ENCODE measurements at places on chromosomes 3 and 15. TPM values are rescaled to one million over a fixed set of nuclear protein-coding genes. Genes with fewer than 3 reads are reported as not detected.
A peak's percentile ranks its signal among the peaks of the same experiment; 100 is the strongest.

DNA sequence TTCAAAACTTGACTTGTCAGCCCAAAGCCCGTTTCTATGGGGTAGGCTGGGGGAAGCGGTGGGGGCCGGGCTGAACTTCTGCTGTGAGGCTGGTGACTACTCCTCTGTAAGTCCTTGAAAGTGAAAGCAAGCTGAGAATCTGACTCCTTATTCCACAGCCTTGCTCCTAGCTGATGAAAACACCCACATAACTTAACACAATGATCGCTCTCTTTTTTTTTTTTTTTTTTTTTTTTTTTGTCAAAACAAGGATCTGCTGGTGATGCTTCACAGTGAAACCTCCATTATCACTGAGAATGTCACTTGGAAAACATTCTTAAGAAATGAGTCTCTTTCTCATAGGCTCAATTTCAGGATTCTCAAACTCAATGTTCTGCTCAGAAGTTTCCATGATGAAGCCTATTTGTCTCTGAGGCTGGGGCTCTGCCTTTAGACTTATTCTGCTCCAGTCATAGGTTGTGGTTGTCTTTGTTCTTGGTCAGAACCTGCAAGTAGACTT lies 31.4 kb upstream of the TKT start:
- peak; percentile 22 for DNase-seq
- H3K36me3 ChIP-seq: peaks cover 8% of the 10 kb centered on the region
- H3K4me1 ChIP-seq: peaks cover 9% of the 10 kb centered on the region
- no peaks in the 10 kb centered on the region for H3K27me3 ChIP-seq
- H3K4me3 ChIP-seq: no peak overlapping the region

GRCh38 chr15:48592221-48592731 lies 53.2 kb downstream of the FBN1 start:
- H3K4me3 ChIP-seq: no peak overlapping the region
- H3K27me3 ChIP-seq: no peaks in the 10 kb centered on the region
- peak overlapping the region; percentile 89 for H3K27ac ChIP-seq
- H3K36me3 ChIP-seq: peaks cover 34% of the 10 kb centered on the region

DNA sequence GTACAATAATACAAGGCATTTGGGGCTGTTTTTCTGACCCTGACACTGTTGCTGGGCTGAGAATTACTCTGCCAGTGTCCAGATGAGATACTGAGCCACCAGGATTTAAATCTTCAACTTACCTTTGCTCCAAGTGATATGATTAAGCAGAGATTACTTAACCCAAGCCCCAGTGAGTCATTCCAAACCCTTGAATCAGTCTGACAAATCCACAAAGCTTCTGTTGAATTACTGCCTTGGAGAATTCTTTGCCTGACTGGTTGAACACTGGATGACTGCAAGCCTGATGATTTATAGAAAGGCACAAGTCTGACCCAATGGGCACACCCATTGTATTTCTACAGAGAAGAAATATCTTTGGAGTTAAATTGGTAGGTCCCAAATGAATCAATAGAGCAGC lies 88.2 kb upstream of the TSC22D2 start:
- H3K4me1 ChIP-seq: peaks cover 20% of the 10 kb centered on the region
- no peak overlapping the region for H3K4me3 ChIP-seq
- H3K27ac ChIP-seq: peak overlapping the region; percentile 39
- no peaks in the 10 kb centered on the region for H3K27me3 ChIP-seq

DNA sequence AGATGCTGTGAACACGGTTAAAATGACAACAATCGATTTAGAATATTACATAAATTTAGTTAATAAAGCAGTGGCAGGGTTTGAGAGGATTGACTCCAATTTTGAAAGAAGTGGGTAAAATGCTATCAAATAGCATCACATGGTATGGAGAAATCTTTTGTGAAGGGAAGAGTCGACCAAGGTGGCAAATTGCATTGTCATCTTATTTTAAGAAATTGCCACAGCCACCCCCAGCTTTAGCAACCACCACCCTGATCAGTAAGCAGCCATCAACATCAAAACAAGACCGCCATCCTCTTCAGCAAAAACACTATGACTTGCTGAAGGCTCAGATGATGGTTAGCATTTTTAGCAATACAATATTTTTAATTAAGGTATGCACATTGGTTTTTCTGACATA lies 5.7 kb upstream of the CCR5 start:
- peaks cover 3% of the 10 kb centered on the region for H3K4me1 ChIP-seq
- H3K27me3 ChIP-seq: peaks cover 46% of the 10 kb centered on the region
- no peak overlapping the region for H3K27ac ChIP-seq
- DNase-seq: no peak
- no peaks in the 10 kb centered on the region for H3K36me3 ChIP-seq

GRCh38 chr3:120302361-120302760 lies 17.3 kb upstream of the GPR156 start:
- H3K4me3 ChIP-seq: no peak overlapping the region
- H3K36me3 ChIP-seq: no peaks in the 10 kb centered on the region
- H3K4me1 ChIP-seq: peaks cover 3% of the 10 kb centered on the region
- H3K27ac ChIP-seq: no peak overlapping the region
- no peaks in the 10 kb centered on the region for H3K27me3 ChIP-seq
- DNase-seq: no peak

GRCh38 chr15:65292938-65293518 lies 2.8 kb upstream of the RNU5A-1 start:
- no peak for DNase-seq
- no peak overlapping the region for H3K27ac ChIP-seq
- H3K4me3 ChIP-seq: no peak overlapping the region
- H3K27me3 ChIP-seq: no peaks in the 10 kb centered on the region
- H3K4me1 ChIP-seq: peaks cover 18% of the 10 kb centered on the region

DNA sequence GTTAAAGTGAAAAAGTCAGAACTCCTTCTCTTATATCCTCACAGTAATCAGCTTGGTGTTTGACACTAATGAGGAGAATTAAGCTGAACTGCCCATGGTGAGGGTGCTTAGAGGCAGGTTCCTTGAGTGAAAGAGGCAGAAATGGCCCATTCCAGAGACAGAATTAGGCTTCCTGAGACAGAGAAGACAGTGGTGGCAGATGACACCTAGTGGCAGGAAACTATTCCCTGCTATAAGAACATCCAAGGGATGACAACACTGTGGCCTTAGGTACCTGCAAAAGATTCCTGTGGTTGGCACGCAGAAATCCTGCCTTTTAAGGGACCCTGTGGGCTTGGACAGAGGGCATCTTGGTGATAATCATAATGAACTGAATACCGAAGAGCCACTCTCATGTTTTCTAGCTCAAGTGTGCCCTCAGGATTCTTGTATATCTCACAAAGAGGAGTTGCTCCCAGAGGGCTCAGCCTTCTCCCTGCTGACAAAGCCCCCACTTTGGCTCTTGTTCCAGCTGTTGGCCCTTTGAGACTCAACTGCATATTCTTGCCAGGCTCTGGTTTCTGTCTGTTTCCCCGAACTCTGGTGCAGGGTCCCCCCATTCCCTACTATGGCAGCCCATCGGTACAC lies 56.0 kb downstream of the KBTBD12 start:
- H3K4me3 ChIP-seq: no peak overlapping the region
- H3K4me1 ChIP-seq: no peaks in the 10 kb centered on the region
- no peak for DNase-seq
- H3K36me3 ChIP-seq: no peaks in the 10 kb centered on the region
- peaks cover 6% of the 10 kb centered on the region for H3K27me3 ChIP-seq
- H3K27ac ChIP-seq: no peak overlapping the region

- peaks cover 29% of the 10 kb centered on the region for H3K4me1 ChIP-seq
- H3K36me3 ChIP-seq: peaks cover 1% of the 10 kb centered on the region
- H3K27me3 ChIP-seq: no peaks in the 10 kb centered on the region
- peak overlapping the region; percentile 87 for H3K4me3 ChIP-seq
- no peak for DNase-seq
Observed at GRCh38 chr3:40504636-40505430, 1.0 kb upstream of the ZNF620 start.

DNA sequence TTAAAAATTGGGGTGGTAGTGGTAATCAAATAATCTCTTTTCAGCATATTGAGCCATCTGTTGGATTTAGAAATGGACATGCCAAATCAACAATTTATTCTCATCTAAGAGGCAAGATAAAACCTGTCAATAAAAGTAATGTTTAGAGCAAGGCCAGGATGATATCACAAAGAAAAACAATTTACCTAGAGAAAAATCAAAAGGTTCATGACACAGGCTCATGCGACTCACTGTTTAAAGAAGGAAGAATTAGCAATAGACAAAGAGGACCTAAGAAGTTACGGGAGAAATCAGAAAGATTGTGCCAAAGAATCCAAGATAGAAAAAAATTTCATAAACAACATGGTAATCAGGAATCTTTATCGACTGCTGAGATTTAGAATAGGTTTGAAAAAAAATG lies 868.5 kb upstream of the GBE1 start:
- no peaks in the 10 kb centered on the region for H3K36me3 ChIP-seq
- peaks cover 8% of the 10 kb centered on the region for H3K4me1 ChIP-seq
- H3K27me3 ChIP-seq: no peaks in the 10 kb centered on the region
- no peak overlapping the region for H3K27ac ChIP-seq

DNA sequence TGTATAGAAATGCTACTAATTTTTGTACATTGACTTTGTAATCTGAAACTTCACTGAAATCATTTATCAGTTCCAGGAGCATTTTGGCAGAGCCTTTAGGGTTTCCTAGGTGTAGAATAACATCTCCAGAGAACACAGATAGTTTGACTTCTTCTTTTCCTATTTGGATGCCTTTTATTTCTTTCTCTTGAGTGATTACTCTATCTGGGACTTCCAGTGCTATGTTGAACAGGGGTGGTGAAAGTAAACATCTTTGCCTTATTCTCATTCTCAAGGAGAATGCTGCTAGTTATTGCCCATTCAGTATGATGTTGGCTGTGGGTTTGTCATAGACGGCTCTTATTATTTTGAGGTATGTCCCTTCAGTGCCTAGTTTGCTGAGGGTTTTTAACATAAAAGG lies 697.9 kb upstream of the ROBO1 start:
- no peaks in the 10 kb centered on the region for H3K36me3 ChIP-seq
- DNase-seq: no peak
- no peaks in the 10 kb centered on the region for H3K27me3 ChIP-seq
- no peaks in the 10 kb centered on the region for H3K4me1 ChIP-seq
- H3K27ac ChIP-seq: no peak overlapping the region
- no peak overlapping the region for H3K4me3 ChIP-seq

- H3K4me3 ChIP-seq: no peak overlapping the region
- H3K4me1 ChIP-seq: peaks cover 20% of the 10 kb centered on the region
- no peak overlapping the region for H3K27ac ChIP-seq
- no peaks in the 10 kb centered on the region for H3K36me3 ChIP-seq
- no peaks in the 10 kb centered on the region for H3K27me3 ChIP-seq
Observed at GRCh38 chr15:55658886-55659285, 70.7 kb upstream of the PYGO1 start.

- H3K27me3 ChIP-seq: no peaks in the 10 kb centered on the region
- DNase-seq: no peak
- peaks cover 10% of the 10 kb centered on the region for H3K4me1 ChIP-seq
- H3K27ac ChIP-seq: no peak overlapping the region
- no peak overlapping the region for H3K4me3 ChIP-seq
- H3K36me3 ChIP-seq: peaks cover 32% of the 10 kb centered on the region
Observed at GRCh38 chr3:187072102-187072501, 67.2 kb downstream of the RPL39L start.

GRCh38 chr3:71728632-71729342 lies 3.6 kb upstream of the EIF4E3 start:
- H3K27me3 ChIP-seq: peaks cover 6% of the 10 kb centered on the region
- peaks cover 11% of the 10 kb centered on the region for H3K4me1 ChIP-seq
- H3K36me3 ChIP-seq: peaks cover 2% of the 10 kb centered on the region
- no peak for DNase-seq

GRCh38 chr3:114329823-114330222 lies 36.0 kb downstream of the TIGIT start:
- H3K4me3 ChIP-seq: no peak overlapping the region
- no peak overlapping the region for H3K27ac ChIP-seq
- H3K27me3 ChIP-seq: no peaks in the 10 kb centered on the region
- H3K36me3 ChIP-seq: peaks cover 10% of the 10 kb centered on the region
- no peaks in the 10 kb centered on the region for H3K4me1 ChIP-seq
- DNase-seq: no peak

GRCh38 chr15:70869346-70869745 lies 15.4 kb upstream of the LARP6 start:
- no peaks in the 10 kb centered on the region for H3K27me3 ChIP-seq
- DNase-seq: no peak

DNA sequence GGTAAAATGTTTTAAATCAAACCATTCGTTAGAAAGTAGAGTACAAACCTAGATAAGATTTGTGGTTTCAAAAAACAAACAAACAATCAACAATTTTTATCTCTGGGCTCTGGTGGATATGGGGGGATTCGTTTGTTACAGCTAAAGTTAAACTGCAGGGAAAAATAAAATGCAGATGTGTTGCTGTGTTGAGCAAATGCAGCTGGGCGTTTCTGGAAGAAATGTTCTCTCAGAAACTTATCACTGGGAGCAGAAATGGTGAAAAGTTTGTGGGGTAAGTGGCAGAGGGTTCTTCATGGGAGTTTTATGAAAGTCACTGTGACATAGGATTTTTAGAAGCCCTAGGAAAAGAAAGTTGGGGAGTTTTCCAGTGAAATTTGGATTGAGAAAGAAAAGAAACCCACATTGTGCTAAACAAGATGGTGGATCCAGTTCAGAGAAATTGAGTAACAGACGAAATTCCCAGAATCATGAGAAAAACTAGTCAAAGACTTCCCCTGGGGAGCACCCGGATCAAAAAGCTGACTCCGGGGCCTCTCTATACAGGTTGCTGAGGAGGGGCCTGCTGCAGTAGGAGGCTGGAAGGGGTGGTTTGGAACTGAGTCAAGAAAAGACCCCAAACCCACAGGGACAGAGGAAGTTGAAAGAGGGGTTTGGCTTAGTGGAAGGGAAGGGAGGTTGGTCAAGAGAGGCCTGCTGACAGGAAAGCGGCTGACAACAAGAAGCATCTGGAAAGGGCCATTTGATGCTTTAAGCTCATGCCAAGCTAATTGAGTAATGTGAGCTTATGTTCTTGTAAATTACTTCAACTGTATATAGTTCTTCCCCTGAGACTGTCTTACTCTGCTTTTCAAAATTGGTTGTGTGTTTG lies 108.7 kb downstream of the RARB start:
- H3K4me3 ChIP-seq: no peak overlapping the region
- no peak overlapping the region for H3K27ac ChIP-seq
- DNase-seq: no peak
- no peaks in the 10 kb centered on the region for H3K27me3 ChIP-seq
- H3K4me1 ChIP-seq: no peaks in the 10 kb centered on the region
- no peaks in the 10 kb centered on the region for H3K36me3 ChIP-seq

- H3K27me3 ChIP-seq: no peaks in the 10 kb centered on the region
- no peaks in the 10 kb centered on the region for H3K4me1 ChIP-seq
- H3K4me3 ChIP-seq: no peak overlapping the region
- DNase-seq: no peak
- peaks cover 4% of the 10 kb centered on the region for H3K36me3 ChIP-seq
Observed at GRCh38 chr3:170976190-170976519, 50.4 kb downstream of the SLC2A2 start.

- no peaks in the 10 kb centered on the region for H3K4me1 ChIP-seq
- no peak overlapping the region for H3K27ac ChIP-seq
Observed at GRCh38 chr3:39573392-39573791, 105.9 kb downstream of the MOBP start.

AMT gene
- total RNA-seq: 6.0 TPM

CHRNA7 gene
- 1.5 TPM for total RNA-seq

GOLGA6B gene
- total RNA-seq: not detected

ACAN gene
- total RNA-seq: 171 TPM

SCAPER gene
- total RNA-seq: 17.3 TPM

NR1I2 gene
- not detected for total RNA-seq
